Dorsolateral prefrontal cortex (tissue), 122 donors: ENCODE measurements at places on chromosomes 11 and 22. TPM values are rescaled to one million over a fixed set of nuclear protein-coding genes. Genes with fewer than 3 reads are reported as not detected.

Gene C11orf16
- total RNA-seq: not detected

Gene GPR83
- 11.0 TPM for total RNA-seq

Gene OR52H1
- 0.73 TPM for total RNA-seq

Gene SNX19
- 73.3 TPM for total RNA-seq

Gene MSANTD4
- 53.0 TPM for total RNA-seq

Gene MALAT1
- 19,098 TPM for total RNA-seq

Gene MB
- total RNA-seq: not detected

Gene SCN4B
- 42.5 TPM for total RNA-seq

- DNase-seq: no peak
These were observed 943.3 kb downstream of the BRD1 start for GRCh38 chr22:48884324-48884723.

DNA sequence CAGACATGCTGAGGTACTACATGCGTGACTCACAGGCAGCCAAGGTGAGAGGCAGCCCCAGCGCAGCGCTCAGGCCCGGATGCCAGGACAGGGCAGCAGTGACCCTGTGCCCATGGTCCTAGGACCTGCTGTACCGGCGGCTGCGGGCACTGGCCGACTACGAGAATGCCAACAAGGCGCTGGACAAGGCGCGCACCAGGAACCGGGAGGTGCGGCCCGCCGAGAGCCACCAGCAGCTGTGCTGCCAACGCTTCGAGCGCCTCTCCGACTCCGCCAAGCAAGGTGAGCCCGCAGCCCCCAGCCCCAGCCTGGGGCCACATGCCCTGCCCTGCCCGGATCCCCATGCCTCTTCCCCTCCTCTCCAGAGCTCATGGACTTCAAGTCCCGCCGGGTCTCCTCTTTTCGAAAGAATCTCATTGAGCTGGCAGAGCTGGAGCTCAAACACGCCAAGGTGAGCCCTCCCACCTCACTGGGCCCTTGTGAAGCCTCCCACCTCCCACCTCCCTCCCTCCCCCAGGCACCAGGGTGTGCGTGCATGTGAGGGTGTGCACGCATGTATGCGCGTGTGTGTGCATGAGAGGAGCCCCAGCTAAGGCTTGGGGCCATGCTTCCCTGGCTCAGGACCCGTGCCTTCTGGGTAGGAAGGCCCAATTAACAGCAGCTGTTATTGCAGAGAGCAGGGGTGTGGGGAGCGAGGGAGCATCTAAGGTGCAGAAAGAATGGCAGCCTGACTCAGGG is 5.3 kb downstream of the CFL1 start:
- no peak for DNase-seq

DNA sequence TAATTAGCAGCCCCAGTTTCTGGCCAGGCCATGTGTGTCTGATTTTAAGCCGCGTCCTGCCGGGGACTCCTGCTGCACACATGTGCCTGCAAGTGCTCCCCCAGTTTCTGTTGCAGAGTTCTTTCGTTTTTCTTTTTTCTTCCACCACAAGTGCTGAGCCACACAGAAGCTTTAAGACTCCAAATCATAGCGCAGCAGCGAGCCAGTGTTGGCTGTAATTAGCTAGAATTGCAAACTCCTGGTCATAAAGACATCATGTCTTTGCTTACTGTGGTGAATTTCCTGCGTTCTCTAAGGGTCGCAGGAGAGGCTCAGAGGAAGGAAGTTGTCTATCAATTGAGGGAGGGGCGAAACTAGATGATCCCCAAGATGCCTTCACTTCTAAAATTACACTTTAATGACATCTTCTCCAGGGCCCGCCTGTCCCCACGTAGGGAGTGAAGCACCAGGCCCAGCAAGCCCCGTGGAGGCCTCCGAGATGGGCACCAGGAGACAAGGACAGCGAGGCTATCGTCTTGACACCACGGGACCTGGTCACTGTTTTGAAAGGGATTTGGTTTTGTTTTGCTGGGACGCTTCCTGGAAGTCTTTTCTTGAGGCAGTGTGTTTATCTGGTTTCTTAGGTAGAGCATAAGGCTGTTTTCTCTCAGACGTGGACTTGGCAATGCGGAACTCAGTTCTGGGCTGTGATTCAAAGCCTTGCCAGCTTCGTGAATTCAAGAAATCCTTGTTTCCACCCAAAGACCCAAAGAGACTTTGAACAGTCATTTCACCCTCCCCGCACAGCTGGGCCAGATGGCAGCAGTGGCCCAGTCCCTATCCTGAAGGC is 71.8 kb downstream of the UBASH3B start:
- DNase-seq: no peak

GRCh38 chr22:30435674-30436126 is 10.1 kb downstream of the MTFP1 start:
- DNase-seq: no peak

GRCh38 chr11:87463486-87464102 is 425.9 kb downstream of the TMEM135 start:
- no peak for DNase-seq

GRCh38 chr11:19075636-19076035 is 15.1 kb upstream of the MRGPRX2 start:
- no peak for DNase-seq

DNA sequence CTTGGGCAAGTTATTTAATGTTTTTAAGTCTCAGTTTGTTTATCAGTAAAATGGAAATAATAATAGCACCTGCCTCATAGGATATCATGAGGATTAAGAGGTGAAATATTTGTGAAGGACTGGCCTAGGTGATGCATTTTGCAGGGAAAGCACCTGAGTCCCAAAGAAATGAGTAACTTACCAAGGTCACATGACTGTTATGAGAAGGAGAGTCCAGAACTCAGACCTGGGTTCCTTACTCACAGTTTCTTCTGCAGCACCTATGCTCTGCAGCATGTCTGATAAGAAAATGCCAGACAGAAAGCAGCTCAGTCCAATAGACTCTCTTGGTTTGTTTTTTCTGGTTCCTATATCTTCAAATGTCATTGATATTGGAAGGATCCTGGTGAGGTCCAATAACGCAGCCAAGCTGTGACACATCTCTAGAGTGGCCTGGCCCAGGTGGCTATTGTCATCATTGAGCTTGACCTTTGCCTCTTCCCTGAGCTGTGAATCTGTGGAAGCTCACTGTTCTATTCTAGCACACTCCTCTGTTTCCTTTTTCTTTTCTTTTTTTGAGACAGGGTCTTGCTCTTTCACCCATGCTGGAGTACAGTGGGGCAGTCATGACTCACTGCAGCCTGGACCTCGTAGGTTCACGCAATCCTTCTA is 174.7 kb upstream of the NAV2 start:
- no peak for DNase-seq

DNA sequence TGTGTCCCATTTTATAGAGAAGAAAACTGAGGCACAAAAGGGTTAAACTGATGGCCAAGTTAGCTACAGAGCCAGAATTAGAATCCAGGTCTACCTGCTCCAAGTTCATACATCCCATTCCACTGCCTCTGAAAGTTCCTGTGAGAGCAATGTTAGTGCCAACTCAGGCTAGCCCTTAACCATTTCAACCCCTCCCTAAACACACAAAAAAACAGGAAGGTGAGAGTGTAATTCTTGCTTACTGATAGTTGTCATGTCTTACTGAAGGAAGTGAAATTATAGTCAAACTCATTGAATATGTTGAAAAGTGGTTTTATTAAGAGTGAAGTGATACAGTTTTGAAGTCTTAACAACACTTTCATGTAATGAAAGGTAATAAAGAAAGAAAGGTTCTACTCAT is 2.9 kb upstream of the E2F8 start:
- no peak for DNase-seq

GRCh38 chr11:123143476-123143875 is 51.6 kb downstream of the CLMP start:
- DNase-seq: no peak

GRCh38 chr11:32137869-32138268 is 47.0 kb downstream of the RCN1 start:
- DNase-seq: no peak

GRCh38 chr22:50148166-50148500 is 22.4 kb upstream of the PANX2 start:
- DNase-seq: no peak

GRCh38 chr11:103929170-103929903 is 107.1 kb upstream of the DDI1 start:
- no peak for DNase-seq

- DNase-seq: no peak
These were observed 21.1 kb downstream of the EIF3L start for GRCh38 chr22:37870273-37870672.

GRCh38 chr11:92136797-92137196 is 87.8 kb upstream of the FAT3 start:
- no peak for DNase-seq

DNA sequence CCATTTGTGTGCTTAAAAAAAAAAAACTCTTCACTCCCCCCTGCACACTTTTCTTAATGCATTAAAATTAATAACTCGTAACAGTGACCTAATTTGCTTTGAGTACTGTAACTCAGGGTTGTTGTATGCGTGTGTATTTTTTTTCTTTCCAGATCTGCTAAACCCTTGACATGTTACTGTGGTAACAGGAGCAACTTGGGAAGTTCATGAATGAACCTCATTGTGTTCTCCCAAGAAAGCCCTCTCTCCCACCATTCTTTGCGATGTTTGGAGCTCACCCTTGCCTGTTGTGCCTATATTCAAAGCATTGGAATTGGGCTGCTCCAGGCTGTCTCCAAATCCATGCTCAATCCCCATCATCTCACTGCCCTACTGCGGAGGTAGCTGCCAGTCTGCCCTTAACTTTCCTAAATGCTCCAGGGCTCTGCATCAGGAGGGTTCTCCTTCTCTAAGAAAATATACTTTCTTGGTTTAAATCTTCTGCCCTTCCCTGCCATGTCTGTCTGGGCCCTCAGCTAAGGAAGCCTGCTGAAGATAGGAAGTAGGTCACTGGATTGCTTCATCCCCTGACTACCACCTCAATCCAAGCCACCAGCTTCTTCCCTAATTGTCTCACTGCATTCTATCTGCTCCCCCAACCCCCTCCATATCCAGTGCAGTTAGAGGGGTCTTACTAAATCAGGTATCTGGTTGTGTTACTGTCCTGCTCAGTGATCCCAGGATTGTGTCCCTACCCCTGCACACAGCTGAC is 70.3 kb downstream of the KIRREL3 start:
- no peak for DNase-seq

GRCh38 chr22:46731246-46732040 is 6.6 kb downstream of the CERK start:
- DNase-seq: no peak

- DNase-seq: no peak
These were observed 2.3 kb downstream of the ATG16L2 start for GRCh38 chr11:72816404-72816990.

- DNase-seq: no peak
These were observed 49.5 kb downstream of the LGR4 start for GRCh38 chr11:27423125-27423524.

GRCh38 chr11:45050111-45050510 is 96.3 kb upstream of the PRDM11 start:
- no peak for DNase-seq

DNA sequence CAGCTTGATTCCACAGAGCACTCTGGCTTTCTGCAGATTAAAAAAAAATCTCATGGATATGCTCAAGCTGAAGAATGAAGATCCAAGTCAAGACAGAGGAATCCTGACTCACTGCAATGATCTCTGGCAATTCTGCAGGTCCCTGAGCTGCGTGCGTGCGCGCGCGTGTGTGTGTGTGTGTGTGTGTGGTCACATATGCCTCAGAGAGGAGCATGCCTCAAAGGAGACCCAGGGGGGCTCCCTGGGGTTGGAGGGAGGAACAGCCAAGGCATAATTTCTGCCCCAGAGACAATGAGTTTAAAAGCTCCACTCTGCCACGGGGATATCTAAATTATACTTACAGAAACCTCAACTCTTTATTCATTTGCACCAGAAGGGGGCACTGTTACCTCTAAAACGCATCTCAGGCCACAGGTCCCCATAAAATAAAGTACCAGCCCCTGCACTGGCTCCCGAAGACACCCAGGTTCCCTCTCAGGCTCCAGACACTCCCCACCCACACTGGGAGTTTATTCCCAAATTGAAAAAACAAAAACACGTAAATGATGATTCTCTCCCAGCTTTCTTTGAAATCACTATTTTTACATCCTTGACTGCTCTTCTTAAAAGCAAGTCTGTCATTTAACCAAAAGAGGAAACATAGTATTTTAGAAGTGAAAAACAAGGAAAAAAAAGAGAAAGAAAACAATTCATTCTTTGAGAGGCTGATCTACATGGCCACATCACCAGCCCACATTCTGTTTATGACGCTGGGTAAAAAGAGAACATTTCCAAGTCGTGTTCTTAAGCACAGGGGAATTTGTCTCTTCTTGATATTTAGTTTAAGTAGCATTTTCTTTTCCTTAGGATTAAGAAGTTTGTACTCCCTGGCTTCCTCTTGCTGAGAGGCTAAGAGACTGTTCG is 401.0 kb downstream of the LARGE1 start:
- no peak for DNase-seq

GRCh38 chr11:69172674-69173073 is 16.9 kb downstream of the SMIM38 start:
- DNase-seq: no peak
